ENCODE measurements at places on chromosomes 3 and 15.

GRCh38 chr3:165549037-165549436 is 288.2 kb downstream of the BCHE start:
- DNase-seq, result no peak

DNA sequence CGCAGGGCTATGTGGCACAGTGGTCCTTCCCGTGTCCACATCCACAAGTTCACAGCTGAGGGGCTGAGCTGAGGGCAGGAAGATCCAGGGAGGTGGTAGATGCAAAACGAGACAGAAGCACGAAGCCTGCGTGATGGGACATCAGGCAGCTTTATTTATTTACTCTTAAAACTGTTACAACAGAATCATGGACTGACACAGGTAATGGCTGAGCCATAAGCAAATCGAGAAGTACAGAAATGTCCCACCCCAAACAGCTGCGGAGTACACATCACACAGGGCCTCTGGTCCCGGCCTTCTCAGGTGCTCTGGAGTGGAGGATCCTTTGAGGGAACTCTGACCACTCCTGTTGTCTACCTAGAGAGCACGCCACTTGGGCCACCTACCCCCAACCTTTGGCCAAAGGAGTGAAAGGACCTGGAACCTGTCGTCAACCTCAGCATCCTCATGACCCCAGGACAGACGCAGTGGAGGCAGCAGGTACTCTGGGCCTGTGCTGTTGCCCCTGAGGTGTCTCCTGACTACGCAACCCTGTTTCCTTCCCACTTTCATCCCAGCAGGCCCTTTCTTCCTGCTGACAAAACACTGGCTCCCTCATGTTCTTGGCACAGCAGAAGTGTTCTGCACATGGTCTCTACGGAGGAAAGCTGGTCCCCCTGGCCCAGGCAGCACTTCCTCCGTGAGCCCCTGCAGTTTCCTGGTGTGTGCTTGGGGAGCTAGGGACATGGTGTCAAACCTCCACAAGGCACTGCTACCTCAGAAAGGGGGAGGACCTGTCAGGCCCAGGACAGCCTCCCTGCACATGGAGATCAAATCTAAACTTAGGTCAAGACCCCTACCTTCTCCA is 47.8 kb downstream of the DHX30 start:
- no peak for DNase-seq

- peak; percentile 94 for DNase-seq
Measured at GRCh38 chr15:29631076-29632070, 190.9 kb downstream of the TJP1 start.

DNA sequence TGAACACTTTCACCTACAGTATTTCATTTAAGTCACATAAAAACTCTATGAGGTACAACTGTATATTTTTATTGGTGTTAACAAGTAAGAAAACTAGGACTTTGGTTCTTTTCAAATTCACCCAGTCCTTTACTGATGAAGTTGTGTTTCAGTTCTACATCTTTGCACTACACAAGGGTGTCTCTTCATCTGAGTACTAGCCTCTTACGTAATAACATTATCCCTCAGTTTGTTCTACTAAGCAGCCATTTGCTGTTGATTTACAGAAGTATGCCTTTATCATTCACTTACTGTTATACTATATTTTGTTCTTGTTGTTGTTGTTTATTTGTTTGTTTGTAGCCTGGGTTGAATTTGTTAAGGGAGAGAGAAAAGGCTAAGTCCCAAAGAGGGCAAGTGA is 311.9 kb downstream of the PLOD2 start:
- DNase-seq, result no peak

- DNase-seq, result peak; percentile 95
Measured at GRCh38 chr15:69666921-69667811, 214.5 kb downstream of the RPLP1 start.

- DNase-seq, result no peak
Measured at GRCh38 chr3:195839260-195840010, 27.7 kb upstream of the MUC4 start.

DNA sequence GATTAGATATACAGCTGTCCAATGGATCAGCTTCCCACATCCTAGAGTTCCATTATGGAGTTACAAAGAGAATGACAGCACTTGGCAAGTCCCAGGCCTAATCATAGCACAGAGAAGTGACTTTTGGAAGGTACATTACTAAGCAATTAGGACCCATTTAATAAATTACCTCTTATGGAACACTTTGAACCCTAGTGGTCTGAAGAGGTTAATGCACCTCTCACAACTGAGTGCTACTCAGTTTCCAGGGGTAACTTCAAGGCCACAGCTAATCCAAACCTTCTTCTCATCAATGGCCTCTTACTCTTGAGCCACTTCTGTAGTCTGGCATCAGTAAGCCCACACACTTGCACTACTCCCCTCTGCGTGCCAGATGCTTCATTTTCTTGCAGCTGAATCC is 34.9 kb upstream of the MEIS2 start:
- peak; percentile 25 for DNase-seq

DNA sequence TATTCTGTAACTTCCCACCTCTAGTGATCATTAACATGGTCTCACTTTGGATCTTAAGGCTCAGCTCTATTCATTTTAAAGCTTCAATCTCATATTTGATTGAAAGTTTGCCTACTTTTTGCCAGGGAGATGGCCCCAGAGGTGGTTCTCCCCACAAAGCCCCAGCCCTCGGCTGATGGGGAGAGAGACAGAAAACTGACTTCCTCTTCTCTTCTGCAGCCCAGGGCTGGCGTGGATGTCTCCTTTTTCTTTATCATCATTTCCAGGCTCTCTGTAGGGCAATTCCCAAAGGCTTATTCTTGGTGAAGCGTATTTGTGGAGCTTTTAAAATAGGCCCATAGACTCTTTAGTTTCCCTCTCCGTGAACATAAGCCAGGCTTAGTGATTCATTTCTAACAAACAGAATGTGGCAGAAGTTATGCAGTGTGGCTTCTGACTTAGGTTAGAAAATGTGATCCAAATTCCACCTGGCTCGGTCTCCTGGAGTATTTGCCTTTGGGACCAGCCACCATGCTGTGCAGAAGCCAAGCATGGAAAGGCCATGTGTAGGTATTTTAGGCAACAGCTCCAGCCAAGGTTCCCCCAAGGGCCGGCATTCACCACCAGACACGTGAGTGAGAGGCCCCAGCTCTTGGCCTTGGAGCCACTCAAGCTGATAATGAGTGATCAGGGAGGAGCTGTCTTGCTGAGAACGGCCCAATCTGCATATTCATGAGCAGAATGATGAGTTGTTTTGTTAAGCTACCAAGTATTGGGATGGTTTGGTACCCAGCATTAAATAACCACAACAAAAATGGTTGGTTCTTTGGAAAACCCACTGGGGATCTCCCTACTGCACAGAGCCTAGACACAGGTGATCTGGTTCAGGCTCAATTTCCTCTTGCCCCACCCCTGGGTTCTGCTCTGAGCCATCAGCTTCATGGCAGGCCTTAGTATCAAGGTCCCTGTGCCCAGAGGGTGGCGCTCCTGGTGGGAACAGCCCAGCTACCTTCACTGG is 353.2 kb upstream of the PROK2 start:
- no peak for DNase-seq

- no peak for DNase-seq
Measured at GRCh38 chr15:50886611-50887345, 21.7 kb upstream of the AP4E1 start.

GRCh38 chr3:100662113-100662823 is 47.0 kb upstream of the TFG start:
- DNase-seq, result no peak

DNA sequence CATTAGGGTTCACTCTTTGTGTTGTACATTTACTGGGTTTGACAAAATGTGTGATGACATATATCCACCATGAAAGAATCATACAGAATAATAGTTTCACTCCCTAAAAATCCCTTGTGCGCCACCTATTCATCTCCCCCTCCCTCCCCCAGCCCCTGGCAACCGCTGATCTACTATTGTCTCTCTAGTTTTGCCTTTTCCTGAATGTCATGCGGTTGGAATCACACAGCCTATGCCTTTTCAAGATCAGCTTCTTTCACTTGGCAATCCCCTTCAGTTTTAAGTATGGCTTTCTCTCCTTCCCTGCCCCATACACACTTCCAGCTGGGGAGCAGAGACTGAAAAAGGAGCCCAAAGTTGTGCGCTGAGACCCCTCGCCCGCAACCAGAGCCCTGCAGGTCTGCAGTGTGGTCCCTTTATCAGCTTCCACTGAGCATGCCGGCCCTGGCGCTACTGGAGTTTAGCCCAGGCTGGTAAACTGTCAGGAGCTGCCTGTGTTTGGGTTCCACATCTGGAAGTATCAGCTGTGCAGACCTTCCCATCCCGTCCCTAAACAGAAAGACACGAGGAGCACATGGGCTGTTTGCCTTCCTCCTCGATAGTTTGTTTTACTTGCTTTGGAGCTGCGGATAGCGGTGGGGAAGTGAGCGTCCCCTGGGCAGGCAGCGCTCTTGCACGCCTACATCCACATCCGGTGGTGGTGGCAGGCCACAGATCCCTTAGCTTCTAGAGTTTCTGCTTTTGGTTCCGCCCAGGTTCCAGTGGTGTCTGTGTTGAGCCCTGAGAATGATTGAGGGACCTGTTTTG is 12.3 kb downstream of the BOC start:
- DNase-seq, result no peak

- no peak for DNase-seq
Measured at GRCh38 chr3:114558271-114558670, 264.4 kb downstream of the TIGIT start.

DNA sequence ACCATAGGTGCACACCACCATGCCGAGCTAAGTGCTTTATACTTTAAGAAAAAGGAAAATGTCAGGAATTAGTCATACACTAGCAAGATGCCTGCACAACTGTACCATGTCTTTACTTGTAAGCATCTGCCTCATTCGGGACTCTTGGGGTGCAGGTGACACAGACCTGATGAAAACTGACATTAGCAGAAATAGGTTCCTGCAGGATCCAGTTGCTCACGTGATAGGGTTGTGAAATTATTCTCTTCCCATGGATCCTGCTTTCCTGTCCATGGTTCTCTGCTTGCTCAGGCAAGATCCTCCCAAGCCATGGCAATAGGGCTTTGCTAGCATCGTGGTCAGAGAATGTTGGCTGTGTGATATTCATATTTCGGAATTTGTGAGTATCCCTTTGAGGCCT is 10.2 kb upstream of the LHFPL4 start:
- DNase-seq, result no peak

DNA sequence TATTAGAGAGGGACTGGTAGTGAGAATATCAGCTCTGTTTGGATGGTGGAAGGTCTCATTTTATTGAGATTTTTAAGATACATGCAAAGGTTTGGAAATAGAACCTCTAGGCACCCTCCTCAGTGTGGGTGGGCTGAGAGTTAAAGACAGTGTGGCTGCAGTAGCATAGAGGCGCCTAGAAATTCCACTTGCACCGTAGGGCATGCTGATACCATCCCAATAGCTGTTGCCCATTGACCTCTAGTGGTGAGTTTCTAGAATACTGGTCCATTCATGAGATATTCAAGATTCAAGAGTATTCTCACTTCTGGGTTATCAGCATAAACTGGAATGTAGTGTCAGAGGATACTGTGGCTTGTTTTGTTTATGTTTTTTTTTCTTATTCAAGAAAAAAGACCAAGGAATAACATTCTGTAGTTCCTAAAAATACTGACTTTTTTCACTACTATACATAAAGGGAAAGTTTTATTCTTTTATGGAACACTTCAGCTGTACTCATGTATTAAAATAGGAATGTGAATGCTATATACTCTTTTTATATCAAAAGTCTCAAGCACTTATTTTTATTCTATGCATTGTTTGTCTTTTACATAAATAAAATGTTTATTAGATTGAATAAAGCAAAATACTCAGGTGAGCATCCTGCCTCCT is 87.2 kb downstream of the TGFBR2 start:
- DNase-seq, result peak; percentile 66

- DNase-seq, result no peak
Measured at GRCh38 chr15:26421065-26421464, 351.8 kb downstream of the GABRB3 start.

DNA sequence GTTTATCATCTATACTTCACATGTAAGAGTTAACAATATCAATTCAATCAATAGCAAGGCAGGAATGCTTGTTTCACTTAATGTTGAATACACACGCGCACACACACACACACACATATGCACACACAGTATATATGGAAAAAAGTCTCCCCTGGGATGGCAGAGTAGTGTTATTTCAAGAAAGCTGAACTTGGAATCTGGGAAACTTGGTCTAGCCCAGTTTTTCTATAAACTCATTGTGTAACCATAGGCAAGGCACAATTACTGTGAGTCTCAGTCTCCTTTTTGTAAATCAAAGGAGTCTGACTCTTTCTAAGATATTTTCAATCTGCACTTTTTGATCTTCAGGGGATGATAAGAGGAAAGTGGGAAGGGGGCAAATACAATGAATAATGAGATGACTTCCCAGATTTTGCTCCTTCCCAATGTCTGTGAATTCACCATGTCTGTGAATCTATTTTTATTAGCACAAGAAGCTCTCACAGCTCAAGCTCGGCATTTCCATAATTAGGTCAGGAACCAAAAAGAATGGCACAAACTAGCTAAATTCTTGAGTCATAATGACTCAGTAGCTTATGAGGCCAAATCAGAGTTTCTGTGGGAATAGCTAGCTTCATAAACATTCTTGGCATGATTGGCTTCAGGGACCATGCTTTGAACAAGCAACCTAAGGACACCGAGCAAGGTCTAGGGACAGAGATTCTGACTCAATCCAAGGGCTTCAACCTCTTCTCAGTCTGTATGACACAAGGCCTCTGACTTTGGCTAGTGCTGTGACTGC is 227.4 kb upstream of the DCBLD2 start:
- DNase-seq, result no peak

DNA sequence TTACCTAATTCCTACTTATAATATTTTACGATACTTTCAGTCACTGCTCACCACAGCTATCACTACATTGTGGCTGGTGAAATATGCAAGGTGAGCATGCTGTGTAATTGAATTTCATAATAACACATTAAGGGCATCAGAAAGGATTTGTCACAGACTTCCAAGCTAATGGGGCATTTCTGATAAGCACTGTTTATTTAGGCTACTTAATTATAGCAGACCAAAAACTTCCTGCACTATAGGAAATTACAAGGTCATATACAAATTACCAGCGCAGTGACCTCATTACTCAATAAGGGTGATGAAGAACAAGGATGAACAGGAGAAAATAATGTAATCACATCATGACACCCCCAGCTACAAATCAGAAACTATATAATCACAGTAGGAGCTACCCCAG is 88.6 kb upstream of the FAM3D start:
- DNase-seq, result no peak

GRCh38 chr3:115709931-115710330 is 86.6 kb downstream of the GAP43 start:
- DNase-seq, result no peak
